ENCODE measurements at places on chromosomes 7 and 10.

GRCh38 chr7:157528785-157529341, 192.1 kb downstream of the DNAJB6 start:
- DNase-seq, result no peak

- no peak for DNase-seq
Observed at GRCh38 chr7:108418946-108419345, 37.3 kb downstream of the NRCAM start.

DNA sequence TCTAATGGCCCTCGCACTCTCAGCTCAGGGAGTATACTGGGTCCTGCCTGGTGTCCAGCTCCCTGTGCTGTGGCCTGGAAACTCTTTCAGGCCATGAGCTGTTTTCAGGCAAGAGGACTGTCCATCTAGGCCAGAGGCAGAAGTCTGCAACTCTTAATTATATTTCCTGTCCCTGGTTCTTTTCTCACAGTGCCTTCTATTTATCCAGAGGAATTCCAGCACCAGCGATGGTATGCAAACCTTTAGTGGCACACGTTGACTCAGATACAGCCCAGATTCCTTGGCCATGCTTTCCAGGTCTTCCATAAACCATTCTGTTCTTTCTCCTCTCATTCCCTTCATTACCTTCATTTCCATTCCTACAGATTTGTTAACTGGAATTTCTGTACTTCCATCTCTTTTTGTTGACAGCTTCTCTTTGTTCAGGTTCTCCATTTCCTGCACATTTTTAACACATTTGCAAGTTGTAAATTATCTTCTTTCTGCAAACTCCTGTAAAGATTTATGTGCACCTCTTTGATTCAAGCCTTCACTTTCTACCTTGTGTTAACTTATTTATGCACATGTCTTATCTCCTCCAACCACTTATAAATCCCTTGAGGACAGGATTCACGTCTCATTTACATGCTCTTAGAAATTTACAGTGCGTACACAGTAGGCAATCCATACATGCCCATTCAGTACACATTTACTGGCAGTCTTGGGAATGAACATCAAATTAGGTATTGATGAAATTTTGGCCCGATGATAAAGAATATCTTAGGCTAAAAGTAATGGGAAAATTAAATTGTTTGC, 172.1 kb downstream of the CELF2 start:
- DNase-seq, result no peak

DNA sequence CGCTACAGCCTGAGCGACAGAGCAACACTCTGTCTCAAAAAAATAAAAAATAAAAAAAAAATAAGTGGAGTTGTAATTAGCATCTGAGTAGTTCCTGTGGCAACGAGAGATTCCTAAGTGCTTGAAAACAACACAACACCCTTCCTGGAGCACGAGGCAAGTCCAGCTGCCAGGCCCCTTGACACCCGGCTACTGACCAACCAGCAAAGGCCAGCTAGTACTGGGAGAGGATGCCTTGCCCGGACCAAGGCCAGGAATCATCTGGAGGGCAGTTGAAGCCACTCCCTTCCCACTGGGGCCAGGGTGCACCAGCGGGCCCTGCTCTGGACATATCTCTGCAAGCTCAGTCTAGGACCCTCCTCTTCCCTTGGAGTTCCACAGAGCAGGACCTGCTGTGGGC, 536 bp downstream of the C10orf105 start:
- DNase-seq, result no peak

DNA sequence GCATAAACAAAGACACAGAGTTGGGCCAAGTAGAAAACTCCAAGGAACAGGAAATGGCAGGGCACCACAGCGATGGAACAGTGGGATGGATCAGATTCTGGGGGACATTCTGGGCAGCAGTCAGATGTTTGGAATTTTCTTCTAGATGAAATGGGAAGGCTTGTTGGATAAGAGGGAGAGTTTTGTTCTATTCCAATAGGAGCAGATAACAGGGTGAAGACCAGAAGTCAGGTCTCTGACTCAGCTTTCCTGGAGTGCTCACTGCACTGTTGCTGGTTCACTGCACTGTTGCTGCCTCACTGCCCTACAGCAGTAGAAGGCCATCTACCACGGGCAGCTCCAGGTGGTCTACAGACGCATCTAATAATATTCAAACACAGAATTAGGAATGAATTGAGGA, 135.6 kb downstream of the ATE1 start:
- no peak for DNase-seq

GRCh38 chr7:130943336-130943901, 209.4 kb upstream of the KLF14 start:
- no peak for DNase-seq

- DNase-seq, result no peak
Observed at GRCh38 chr10:95214369-95214768, 20.3 kb downstream of the ACSM6 start.

DNA sequence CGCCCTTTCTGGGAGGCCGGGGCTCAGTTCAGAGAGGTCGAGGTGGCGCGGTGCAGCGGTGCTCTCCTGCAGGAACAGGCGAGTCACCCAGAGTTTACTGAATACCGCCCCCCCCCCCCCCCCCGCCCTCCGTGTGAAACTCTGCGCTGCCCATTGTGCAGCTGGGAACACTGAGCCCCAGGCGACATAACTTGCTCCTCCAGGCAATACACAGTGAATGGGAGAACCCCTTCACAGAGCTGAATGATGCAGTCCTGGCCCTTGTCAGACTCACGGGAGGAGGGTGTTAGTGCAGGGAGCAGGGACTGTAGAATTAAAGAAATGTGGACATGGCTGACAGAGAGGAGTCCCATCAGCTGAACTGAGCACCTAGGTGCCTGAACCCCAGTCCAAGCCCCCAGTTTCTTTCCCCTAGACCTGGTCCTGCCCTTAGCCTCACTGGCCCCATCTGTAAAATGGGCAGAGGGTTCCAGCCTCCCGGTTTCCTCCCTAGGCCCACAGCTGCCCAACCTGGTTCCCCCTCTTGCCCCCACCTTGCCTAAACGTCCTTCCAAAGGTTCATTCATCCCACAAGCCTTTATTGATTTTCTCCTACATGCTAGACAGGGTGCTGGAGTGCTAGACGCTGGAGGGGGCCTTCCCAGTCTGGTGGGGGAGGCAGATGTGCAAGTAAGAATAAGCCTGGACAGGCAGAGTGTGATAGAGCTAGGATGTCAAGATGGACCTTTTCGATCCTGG, 869 bp upstream of the LOXL4 start:
- no peak for DNase-seq

DNA sequence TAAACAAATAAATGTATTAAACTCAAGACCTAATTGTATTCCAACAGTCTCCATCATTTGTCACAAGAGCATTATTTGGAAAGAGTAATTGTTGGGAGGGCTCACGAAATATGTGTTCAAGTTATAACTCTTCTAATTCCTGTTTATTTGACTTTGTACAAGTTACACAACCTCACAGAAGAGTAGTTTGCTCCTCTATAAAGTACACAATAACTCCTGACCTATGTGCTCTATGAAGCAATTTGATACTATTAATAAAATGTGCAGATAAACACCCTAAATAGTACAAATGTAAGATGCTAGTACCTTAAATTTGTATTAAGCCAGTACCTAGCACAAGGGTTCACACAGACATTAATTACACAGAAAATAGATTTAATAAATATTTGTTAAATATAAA, 285.8 kb downstream of the LRRTM3 start:
- DNase-seq, result no peak

DNA sequence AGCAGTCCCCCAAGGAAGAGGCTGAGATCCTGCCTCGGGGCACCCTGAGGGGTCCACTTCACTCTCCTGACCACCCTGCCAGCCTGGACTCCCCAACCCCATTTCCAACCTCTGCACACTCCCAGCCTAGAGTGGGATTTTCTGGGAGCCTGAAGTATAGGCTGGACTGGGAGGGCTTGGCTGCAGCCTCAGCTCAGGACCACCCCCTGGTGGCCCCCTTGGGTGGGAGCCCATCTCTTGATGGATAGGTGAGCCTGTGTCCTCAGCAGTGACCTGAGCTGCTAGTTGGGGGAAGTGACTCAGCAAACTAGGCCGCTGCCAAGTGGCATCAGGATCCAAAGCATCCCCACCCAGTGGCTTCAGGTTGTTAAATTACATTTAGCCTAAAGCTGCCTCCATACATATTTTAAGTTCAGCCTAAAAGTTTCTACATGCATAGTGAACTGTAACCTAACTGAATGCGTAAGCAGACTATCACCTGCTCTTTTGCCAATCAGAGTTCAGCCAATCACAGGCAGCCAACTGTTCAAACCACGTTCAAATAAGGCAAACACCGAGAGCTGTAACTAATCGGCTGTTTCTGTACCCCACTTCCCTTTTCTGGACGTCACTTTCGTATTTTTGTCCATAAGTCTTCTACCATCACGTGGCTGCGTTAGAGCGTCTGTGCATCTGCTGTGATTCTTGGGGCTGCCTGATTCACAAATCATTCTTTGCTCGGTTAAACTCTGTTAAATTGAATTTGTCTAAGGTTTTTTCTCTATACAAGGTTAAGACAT, 144.0 kb downstream of the PLPP4 start:
- DNase-seq, result no peak

GRCh38 chr10:133260895-133261725, 15.6 kb downstream of the ADAM8 start:
- peak; percentile 62 for DNase-seq

- DNase-seq, result no peak
Observed at GRCh38 chr7:23709081-23709750, 803 bp upstream of the STK31 start.

DNA sequence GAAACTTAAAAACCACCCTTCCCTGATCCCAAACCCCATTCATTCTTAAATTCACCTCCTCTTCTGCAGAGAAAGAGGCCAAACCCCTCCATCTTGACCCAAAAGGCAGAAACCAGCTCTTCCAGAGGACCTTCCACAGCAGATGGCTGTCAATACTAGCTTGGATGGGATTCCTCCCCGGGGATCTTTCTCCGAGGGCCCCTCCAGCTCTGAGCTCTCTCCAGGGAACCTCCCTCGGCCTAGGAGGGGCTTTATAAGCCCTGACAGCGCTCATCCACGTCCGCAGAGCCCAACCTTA, 5.4 kb downstream of the TNRC18 start:
- DNase-seq, result no peak

DNA sequence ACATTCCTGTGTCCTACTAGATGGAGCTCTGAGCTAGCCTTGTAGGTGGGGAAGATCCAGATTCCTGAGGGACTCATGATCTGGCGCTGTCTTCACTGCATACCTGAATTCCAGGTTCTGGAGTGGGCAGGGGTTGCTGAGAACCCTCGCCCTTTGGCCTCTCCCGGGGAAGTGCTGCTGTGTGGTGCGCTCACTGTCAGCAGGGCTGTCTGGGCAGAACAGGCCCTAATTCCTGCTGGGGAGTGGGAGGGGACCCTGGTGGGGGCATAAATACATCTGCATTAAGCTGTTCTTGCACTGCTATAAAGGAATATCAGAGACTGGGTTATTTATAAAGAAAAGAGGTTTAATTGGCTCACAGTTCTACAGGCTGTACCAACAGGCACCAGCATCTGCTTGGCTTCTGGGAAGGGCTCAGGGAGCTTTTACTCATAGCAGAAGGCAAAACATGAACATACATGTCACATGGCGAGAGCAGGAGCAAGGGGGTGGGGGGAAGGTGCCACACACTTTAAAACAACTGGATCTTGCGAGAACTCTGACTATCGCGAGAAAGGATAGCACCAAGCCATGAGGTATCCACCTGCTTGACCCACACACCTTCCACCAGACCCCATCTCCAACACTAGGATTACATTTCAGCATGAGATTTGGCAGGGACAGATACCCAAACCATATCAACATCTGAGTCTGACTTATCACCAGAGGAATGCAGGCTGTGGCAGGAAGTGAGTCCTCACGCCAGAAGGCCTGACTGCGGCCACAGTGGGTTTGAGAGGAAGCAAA, 115.0 kb downstream of the ADCY1 start:
- no peak for DNase-seq

- peak; percentile 66 for DNase-seq
Observed at GRCh38 chr10:102120142-102120990, at the start of gene LDB1. LDB1 (minus strand) TSS chr10:102120368; CDS start chr10:102120110, 258 bp downstream.

DNA sequence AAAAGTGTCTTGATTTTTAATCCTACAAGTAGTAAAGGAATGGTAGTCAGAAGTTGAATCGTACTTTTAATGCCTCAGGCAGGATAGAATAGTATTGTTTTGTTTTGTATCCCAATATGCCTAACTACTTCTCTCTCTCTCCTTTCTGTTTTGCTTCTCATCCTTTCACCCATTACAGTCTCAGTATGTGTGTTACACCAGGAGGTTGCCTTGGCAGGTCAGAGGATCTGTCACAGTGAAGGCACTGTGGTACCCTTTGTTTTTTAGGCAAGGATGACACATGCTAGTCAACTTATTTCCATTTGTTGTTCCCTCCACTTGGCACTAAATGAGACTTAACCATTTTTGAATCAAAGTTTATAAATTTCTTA, 94.4 kb downstream of the MAPK8 start:
- no peak for DNase-seq

DNA sequence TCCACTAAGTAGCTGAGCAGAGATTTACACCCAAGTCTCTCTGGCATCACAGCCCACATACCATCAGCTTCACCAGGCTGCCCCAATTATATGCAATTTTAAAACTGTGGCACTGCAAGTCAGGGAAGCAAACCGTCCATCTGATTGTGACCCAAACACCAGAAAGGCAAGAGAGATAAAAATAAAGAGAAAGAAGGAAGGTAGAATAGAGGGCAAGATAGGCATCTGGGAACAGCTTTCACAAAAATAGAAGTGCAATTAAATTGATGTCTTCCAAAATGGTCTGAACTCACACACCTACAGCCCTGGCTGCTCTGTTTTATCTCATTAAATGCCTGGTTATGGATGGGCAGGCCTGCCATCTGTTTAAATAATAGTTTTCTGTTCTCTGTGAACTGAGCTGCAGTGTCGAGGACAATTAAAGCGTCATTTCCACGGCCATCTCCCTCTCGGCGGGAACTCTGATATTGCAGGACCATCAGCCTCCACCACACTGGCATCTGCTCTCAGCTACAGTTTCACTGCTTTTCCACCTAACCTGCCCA, 509.1 kb downstream of the INHBA start:
- no peak for DNase-seq

- no peak for DNase-seq
Observed at GRCh38 chr7:105188201-105188600, 174.2 kb downstream of the KMT2E start.

DNA sequence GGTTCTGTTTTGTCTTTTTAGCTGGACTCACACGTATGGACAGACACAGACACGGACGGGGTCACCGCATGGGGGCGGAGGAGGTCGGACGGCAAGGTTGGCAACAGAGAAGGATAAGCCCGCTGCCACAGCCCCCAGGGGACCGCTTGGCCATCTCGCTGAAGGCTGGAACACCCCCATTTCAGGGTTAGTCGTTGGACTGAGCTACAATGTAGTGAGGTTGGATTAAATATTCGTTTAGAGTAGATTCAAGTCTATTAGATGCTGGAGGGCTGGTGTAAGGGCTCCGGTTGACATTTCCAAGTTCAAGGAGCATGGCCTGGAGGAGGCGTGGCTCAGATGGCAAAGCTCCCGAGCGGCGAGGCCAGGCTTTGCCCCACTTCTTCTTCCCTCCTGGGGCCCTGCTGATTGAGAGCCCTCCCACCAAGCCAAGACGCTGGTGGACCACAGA, 35.2 kb downstream of the PPIF start:
- DNase-seq, result no peak
